Activated T-helper 1 cell treated with anti-CD3 and anti-CD28 coated beads, Interleukin-12 subunit alpha, Interleukin-12 subunit beta, Interleukin-2, Interleukin-4 antibody, amounts not matched to agents 30 ng/mL and 10 ng/mL and 1 ng/mL, durations not matched to agents 14 hours and 24 hours and 36 hours (primary cell): ENCODE measurements at places on chromosomes 1 and 21. TPM values are rescaled to one million over a fixed set of nuclear protein-coding genes. Genes with fewer than 3 reads are reported as not detected.

The ADAMTS5 gene
- total RNA-seq: not detected in 2 replicates

The ARHGAP29 gene
- not detected in 2 replicates for total RNA-seq

The DCAF6 gene
- total RNA-seq: 20.9 and 24.0 TPM in 2 replicates

The PIAS3 gene
- 16.9 and 17.0 TPM in 2 replicates for total RNA-seq

The DIRAS3 gene
- 0.12 TPM in 1 of 2 replicates, not detected in the other for total RNA-seq

- no peak for DNase-seq
These were observed 59.4 kb downstream of the PAPPA2 start for GRCh38 chr1:176522310-176522845.

- DNase-seq: no peak
These were observed 1.3 kb downstream of the ZBTB7B start for GRCh38 chr1:155003766-155004351.

- no peak for DNase-seq
These were observed 684 bp upstream of the MRPL20 start for GRCh38 chr1:1407636-1408318.

GRCh38 chr1:56137090-56137489, 442.3 kb downstream of the PLPP3 start:
- DNase-seq: no peak

DNA sequence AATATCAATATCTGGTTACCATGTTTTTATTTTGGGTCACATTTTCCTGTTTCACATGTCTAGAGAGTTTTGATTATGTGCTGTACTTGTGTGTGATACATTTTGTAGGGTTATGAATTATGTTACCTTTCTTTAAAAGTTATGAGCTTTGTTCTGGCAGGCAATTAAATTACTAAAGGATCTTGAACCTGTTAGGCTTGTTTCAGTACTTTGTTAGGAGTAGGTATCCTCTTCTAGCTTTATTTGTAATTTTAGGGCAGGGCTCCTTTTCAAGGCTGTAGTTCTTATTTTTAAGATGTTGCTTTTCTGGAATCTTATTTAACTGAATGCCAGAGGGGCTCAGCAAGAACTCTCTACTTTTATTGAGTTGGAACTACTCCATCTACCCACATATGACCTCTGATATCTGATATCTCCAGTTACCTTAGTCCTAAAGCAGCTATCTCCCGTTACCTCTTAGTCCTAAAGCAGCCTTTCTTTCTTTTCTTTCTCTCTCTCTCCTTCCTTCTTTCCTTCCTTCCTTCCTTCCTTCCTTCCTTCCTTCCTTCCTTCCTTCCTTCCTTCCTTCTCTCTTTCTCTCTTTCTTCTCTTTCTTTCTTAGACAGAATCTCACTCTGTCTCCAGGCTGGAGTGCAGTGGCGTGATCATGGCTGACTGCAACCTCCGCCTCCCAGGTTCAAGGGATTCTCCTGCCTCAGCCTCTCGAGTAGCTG, 23.8 kb downstream of the KCTD3 start:
- DNase-seq: no peak

DNA sequence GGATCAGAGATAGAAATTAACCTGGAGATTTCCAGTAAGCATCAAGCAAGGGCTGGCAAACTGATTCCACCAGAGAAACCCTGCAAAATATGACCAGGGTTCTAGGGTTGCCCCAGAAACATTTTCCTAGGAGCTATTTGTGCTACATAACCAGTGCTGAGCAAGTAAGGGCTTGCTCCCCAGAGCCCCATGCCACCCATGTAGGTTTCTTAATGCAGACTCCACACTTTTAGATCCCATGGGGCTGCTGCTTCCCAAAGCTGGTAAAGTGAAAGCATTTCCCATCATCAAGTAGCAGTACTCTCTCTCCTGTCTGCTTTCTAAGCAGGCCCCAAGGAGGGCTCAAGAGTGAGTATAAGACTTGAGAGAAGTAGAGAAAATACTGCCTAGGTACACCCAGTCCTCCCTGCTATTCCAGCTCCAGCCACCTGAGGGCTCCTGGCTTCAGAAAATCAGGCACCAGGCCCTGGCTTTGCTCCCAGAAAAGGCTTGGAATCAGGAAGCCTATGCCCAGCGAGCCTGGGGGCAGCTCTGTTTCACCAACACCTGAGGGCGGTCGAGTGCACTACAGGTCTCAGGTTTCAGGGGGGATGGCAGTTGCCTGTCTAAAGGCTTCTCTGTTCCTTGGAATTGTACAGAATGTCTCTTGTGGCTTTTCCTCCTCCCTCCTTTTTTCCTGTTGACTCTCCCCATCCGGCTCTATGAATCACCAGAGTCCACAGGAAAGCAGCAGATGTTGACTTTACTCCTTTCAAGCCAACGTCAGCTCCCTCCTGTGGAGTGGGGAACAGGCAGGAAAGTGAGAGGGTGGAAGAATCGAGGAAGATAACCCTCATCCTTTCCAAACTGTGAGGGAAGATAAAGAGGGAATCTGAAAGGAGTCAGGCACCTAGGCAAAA, 6.2 kb upstream of the ANKRD35 start:
- DNase-seq: peak; percentile 37

DNA sequence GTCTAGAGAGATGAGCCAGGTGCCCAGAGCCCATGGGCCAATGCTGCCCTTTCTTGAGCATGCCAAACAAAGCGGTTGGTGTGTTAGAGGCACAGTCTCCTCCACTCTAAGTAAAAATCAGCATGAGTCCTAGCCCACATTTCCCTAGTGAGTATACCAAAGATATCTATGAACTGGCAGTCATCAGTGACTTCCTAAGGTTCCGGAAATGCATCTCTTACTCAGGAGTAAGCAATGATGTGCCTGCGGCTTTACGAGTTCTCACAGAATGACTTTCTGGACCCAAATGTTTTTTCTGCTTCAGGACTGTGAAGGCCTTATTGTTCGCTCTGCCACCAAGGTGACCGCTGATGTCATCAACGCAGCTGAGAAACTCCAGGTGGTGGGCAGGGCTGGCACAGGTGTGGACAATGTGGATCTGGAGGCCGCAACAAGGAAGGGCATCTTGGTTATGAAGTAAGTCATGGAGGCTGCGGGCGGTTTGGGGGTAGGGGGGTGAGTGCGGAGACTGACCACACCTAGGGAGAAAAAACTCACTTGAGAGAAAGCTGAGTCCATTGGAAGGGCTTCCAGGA, 9.2 kb downstream of the PHGDH start:
- no peak for DNase-seq

- no peak for DNase-seq
These were observed 108.5 kb downstream of the NIBAN1 start for GRCh38 chr1:184865831-184866230.

- DNase-seq: peak; percentile 7
These were observed 642 bp upstream of the ST3GAL3 start for GRCh38 chr1:43706598-43707189.

GRCh38 chr1:18989896-18990295, 33.4 kb upstream of the IFFO2 start:
- DNase-seq: no peak

- DNase-seq: no peak
These were observed 41.7 kb downstream of the ITPKB start for GRCh38 chr1:226697151-226697928.

- peak; percentile 60 for DNase-seq
These were observed 185.8 kb downstream of the MRPL39 start for GRCh38 chr21:25421321-25422028.

- no peak for DNase-seq
These were observed 145.7 kb downstream of the CLIC6 start for GRCh38 chr21:34814529-34814951.

DNA sequence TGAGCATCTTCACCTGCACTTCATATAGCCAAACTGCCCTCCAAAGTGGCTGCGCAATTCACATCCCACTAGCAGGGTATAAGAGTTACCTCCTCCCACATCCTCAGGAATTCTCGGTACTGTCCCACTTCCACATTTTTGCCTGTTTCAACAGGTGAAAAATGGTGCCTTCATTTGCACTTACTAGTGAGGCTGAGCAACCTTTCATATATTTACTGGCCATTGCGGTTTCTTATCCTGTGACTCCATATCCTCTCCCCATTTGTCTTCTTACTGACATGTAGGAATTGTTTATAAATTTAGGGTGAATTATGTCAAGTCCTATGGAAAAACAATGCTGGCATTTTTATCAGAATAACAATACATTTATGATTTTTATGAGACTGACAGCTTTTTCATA, 61.9 kb downstream of the NIBAN1 start:
- no peak for DNase-seq

GRCh38 chr1:109466452-109467300, at the start of gene SYPL2:
SYPL2 (plus strand) TSS chr1:109466546; CDS start chr1:109466844, 298 bp downstream.
- no peak for DNase-seq

DNA sequence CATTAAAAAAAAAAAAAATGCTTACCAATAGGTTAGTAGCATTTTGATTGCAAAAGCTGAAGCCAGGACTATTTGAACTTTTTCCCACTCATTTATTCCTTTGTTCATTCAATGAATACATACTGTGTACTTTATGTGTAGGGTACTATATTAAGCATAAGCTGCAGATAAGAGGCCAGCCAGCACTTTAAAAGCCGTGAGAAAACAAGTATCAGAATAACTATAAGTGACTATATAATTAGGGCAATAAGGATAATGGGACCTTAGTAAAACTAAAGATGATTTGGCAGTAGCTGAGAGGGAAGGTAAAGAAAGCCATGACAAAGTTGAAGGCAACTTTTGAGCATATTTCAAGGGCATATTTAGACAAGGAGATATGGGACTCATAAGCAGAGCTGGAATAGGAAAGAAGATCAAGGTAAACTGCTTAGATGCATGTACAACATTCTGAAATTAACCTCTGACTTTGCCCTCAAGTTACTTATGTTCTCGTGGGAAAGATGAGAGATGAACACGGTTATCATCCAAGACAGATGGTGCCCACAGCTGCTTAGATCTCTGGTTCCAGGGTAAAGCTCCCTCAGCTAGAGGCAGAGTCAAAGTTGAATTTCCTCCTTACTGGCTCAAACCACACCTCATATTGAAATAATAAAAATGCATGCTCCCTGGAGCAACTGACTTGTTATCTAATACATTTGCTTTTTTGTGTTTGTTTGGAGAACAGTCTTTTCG, 44.0 kb upstream of the FMO2 start:
- no peak for DNase-seq

GRCh38 chr1:28170001-28170596, 6.4 kb downstream of the PTAFR start:
- no peak for DNase-seq

DNA sequence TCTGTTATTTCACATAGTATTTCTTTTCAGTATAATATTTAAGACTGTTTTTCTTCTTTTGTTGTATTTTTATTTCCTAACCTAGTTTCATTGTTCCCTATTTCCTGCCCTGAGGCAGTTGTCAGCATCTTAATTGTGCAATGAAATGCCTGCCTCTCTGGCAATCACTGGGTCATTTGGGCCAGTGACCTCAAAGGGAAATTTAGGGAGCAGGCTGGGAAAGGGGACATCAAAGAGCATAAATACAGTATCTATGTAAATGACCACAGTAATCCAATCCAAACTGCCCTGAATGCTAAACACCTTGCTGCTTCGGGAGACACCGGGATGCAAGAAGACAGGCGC, 147.8 kb downstream of the TLR5 start:
- no peak for DNase-seq

DNA sequence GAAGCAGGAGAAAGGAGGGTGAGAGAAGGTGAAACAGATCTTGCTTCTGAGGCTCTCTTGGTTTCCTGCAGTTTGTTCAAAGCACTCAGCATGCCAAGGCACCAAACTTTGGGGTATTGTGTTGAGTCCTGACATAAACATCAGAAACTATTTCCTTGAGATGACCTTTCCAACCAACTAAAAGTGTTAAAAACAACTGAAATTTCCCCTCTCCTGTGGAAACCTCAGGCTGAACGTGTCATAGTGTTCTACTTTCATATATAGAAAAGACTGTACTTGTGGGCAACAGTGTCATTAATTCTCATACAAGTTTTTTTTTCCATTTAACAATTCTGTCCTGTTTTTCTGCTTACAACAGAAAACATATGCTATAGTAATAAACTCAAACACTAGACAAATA, 6.3 kb upstream of the LYST start:
- peak; percentile 38 for DNase-seq

GRCh38 chr1:158833264-158833663, 2.1 kb downstream of the MNDA start:
- DNase-seq: no peak
